ENCODE measurements at places on chromosomes 2 and 18.

DNA sequence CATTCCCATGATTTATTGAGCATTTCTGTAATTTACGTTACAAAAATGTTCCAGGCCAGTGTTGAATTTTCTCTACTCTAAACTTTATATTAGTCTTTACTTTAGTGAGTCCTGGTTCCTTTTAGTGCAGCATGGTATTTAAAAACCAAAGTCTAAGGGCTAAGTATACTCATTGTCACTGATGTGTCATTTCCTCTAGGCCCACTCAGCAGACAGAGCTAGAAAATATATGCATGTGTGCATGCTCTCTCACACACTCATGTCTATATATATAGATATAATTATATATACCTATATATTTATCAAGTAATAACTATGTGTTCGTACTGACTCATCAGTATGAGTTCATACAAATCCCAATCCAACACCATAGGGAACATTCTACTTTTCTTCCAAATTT lies 132.5 kb upstream of the SLC8A1 start:
- DNase-seq: no peak

- DNase-seq: no peak
These were observed 154.4 kb upstream of the SMAD2 start for GRCh38 chr18:48084858-48085257.

- no peak for DNase-seq
These were observed 183.8 kb upstream of the MSH6 start for GRCh38 chr2:47599171-47599570.

DNA sequence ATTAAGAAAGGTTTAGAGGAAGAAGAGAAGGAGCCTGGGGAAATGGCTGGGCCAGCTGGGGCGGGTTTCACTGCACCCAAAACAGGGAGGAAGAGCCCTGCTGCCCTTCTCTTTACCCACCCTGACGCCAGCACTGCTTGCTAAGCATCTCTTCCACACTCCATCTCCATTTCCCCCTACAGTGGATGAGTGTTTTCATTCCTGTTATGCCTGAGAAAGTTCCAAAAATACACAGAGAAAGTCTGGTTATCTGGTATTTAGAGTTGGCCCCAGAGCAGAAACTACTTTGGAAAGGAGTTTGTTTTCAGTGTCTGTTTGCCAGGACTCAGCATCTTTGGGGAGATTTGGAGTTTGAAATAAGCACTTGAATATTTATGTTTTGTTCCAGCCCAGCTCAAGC lies 451.0 kb downstream of the SLC4A3 start:
- no peak for DNase-seq

DNA sequence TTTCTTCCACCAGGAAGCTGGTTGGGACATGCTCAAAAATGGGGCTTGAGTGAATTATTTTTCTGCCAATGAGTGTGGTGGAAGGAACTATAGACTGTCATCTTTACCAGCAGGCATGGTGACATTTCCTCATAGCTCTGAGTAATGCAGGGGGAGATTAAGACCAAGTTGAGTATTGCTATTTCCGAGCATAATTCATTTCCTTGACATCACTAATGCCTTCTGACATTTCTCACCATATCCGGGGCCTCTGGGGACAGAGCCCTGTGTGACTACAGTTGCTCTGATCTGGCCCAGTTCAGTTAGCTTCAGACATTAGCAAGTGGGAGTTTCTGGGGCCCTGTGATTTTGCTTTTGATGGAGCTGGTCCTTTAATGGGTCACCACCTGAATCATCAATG lies 410.4 kb downstream of the MEIS1 start:
- DNase-seq: no peak

GRCh38 chr2:232523682-232524597 lies 2.0 kb upstream of the CHRND start:
- DNase-seq: no peak

GRCh38 chr2:65820454-65820853 lies 388.1 kb upstream of the SPRED2 start:
- no peak for DNase-seq

- no peak for DNase-seq
These were observed 296.7 kb downstream of the ARHGAP15 start for GRCh38 chr2:143425896-143426295.

- peak; percentile 32 for DNase-seq
These were observed 501 bp downstream of the RETREG2 start for GRCh38 chr2:219178377-219179175.

DNA sequence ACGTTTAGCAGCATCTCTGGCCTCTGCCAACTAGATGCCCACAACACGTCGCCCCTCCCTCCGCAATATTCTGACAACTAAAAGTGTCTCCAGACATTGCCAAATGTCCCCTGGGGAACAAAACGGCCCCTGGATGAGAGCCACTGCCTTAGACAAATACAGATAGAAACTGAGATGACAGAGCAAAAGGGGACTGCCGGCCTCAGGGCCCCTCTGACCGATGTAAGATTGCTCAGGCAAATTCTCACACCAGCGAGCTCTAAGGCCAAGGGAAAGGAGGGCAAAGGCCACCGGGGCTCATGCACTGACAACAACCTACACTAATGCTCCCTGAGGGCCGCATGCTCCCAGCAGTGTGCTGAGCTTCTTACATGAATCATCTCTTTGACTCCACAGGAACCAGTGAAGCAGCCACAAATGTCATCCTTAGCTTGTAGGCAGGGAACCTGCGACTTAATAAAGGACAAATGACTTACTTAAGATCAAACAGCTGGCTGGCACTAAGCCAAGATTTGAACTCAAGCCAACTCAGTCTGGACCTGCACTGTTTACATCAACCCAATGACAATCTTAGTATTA lies 228.5 kb downstream of the TTC32 start:
- DNase-seq: no peak

DNA sequence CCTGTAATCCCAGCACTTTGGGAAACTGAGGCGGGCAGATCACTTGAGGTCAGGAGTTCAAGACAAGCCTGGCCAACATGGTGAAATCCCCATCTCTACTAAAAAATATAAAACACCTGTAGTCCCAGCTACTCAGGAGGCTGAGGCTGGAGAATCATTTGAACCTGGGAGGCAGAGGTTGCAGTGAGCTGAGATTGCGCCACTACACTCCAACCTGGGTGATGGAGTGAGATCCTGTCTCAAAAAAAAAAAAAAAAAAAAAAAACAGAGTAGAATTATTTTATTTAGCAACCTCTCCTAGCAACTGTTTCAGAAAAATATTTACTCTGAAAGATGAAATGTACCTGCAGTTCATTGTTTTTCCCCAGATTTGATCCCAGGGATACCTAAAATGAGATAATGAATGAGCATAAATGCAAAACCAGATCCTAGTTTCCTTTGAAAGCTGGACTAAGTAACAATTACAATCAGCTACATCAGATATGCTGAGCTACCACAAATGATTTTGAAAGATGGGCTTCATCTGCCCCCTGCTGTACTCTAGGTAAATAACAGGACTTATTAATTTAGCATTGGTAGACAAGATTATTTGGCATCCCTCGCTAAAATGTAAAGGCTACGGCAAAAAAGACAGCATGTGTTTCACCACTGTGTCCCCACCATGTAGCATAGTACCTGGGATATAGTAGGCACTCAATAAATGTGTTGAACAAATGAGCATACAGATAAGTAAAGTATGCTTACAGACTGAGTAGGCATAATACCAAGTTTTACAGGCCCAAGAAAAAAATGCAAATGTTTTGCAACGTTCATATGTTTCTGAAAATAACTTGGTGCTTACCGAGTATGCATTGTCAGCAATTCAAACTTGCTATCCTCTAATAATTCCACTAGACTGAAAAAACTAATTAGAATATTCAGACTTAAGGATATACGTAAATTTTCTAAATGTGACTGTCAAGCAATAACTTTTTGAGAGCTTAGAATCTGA lies 102.5 kb downstream of the ATL2 start:
- peak; percentile 18 for DNase-seq

- no peak for DNase-seq
These were observed 11.4 kb downstream of the GBX2 start for GRCh38 chr2:236156860-236157194.

DNA sequence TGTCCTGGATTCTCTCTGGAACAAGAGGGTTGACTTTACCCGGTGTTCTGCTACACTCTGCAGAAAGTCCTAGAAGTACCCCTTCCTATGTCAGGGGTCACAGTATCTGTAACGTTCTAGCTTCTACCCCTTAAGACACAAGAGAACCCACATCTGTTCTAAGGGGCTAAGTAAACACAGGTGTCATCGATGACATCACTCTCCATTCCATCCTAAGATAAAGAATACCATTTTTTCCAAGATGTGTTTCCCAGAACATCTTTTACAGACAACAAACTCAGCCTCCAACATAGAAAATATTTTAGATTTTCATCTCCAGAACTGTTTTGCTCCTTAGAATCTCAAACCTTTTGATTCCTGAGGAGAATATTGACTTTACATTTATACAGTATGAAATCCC lies 239.1 kb downstream of the TRIB2 start:
- DNase-seq: no peak

GRCh38 chr2:41894563-41895333 lies 153.1 kb upstream of the PKDCC start:
- DNase-seq: no peak

- DNase-seq: no peak
These were observed 5.4 kb downstream of the RAB11FIP5 start for GRCh38 chr2:73107211-73107926.

DNA sequence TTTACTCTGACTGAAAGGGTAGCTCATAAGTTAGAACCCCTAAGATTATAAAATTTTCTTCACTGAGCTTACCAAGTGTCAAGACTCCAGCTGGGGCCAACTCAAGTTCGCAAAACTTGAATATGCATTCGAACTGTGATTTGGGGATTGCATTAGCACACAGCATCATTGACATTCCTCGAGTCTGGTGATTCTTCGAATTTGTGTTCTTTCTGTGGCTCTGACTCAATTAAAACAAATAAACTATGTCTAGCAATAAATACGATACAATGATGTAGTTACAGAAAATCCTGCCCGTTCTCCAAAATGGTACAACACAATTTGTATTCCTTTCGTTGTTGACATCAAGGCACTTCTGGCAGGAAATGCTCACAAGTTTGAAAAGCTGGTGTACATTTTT lies 11.1 kb downstream of the CCL20 start:
- DNase-seq: no peak

DNA sequence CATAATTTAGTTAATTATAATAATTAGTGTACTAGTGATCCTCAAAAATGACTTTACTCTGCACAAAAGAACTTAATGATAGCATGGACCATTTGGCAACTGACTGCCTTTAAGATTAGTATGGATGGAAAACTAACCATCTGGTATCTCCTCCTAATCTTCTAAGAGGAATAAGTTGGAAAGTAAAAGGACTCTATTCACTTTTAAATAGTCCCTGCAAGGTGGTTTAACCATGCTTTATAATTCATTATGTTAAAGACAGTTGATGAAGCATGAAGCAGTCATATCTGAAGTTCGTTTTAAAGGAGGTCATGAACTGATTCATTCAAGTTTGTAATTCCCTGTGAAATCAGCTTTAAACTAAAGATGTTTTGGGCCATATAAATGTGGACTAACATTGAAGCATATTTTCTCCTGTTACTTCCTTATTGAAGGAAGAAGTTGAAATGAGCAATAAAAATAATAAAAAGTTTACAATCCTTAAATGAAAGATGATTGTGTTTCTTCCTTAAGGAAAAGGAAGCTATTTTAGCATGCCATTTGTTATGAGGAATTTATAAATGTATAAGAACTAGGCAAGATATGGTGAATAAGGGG lies 446.0 kb downstream of the XIRP2 start:
- no peak for DNase-seq

- no peak for DNase-seq
These were observed 923.5 kb downstream of the EPHA4 start for GRCh38 chr2:220648628-220649027.

- no peak for DNase-seq
These were observed 526 bp downstream of the PRKRA start for GRCh38 chr2:178450524-178450773.

GRCh38 chr2:98560256-98560771 lies 48.0 kb downstream of the COA5 start:
- no peak for DNase-seq

- peak; percentile 43 for DNase-seq
These were observed 68.5 kb downstream of the COPS8 start for GRCh38 chr2:237154082-237154638.

DNA sequence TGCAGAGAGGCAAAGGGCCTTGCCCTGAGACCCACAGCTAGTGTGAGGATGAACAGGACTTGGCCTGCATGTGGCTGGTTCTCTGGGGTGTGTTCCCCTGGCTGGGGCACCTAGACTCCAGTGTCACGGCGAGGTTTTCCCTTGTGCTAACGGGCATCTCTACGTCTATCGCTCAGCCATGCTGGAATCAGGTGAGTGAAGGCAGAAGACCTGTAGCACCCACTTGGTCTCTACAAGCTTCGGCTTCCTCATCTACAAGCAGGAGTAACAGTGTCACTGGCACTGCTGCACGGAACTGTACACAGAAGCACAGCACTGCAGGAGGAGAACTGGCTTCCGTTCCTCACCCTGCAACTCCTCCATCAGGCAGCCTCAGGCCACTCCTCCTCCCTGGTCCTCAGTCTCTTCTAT lies 30.6 kb downstream of the HS1BP3 start:
- DNase-seq: no peak

GRCh38 chr2:118118479-118118878 lies 30.2 kb downstream of the INSIG2 start:
- no peak for DNase-seq

DNA sequence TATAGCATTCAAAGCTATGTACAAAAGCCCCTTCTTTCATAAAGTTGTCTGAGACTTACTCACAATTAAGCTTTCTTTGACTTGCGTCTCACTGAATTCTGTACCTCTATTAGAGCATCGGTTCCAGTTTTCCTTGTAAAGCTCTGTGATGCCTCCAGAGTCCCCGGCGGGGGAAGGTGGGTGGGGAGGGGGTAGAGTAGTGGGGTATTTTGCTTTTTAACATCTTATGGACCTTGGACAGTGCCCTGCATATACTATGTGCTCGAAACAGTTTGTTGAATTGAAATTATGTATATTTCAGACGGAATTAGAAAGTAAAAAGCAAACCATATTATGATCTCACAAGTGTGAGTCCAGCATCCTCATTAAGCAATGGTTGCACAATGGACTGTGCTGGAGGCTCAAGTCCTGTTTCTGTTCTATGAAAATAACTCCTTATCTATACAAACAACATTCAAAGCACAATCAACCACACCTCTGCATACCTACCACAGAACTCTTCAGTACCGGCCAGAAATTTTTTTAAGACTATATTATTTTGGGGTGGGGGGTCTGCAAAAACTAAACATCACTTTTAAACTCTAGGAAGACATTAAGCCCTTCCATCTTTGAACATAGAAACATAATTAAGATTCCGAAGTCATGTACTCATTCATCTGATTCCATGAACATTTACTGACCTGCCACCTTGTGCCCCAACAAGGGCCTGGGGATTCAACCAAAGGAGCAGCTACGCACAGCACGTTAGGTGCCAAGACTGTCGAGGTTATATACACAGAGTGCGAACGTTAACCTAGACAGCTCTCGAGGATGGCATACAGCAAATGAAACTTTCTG lies 908 bp downstream of the STAT1 start:
- no peak for DNase-seq

DNA sequence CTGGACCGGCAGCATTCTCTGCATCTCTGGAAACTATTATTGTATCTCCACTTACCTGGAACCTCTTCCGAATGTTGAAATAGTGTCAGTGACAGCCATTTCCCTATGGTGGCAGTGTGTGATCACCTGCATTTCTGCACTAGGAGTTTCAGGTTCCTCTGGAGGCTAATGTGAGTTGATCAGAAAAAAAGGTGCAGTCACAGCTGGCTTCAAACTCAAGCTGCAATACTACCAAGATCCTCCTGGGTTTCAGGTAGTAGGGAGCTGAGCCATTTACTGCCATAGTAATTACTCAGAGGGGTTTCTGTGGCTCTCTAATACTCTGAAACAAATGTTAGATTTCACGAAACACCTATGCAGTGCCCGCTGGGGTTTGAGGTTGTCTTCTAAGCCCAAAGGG lies 183.5 kb upstream of the OSR1 start:
- DNase-seq: no peak
